CD4-positive, alpha-beta T cell treated with Interleukin-15 for 1 hour (primary cell): ENCODE measurements at places on chromosomes 16 and 17.

DNA sequence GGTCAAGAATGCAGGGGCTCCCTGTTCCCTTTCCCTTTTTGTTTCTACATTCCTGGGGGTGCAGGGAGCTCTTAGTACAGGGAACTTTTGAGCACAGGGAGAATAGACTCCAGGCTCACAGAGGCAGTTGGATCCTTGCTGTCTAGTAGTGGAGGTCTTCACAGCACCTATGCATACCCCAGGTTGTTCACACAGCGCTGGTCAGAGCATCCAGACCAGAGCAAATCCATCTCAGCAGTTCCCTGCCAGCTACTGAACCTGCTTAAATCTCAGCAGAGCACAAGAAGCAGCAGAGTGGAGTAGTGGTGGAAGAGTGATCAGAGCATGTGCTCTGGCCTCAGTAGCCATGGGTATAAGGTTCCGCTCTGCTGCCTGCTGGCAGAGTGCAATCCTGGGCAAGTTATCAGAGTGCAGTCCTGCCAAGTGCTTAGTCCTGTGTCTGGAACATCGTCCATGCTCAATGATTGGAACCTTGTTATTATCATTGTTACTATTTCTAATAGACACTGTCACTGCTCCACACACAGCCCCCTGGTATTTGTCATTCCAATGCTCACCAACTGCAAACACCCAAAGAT lies 220.4 kb downstream of the CBLN1 start:
- DNase-seq, result no peak

DNA sequence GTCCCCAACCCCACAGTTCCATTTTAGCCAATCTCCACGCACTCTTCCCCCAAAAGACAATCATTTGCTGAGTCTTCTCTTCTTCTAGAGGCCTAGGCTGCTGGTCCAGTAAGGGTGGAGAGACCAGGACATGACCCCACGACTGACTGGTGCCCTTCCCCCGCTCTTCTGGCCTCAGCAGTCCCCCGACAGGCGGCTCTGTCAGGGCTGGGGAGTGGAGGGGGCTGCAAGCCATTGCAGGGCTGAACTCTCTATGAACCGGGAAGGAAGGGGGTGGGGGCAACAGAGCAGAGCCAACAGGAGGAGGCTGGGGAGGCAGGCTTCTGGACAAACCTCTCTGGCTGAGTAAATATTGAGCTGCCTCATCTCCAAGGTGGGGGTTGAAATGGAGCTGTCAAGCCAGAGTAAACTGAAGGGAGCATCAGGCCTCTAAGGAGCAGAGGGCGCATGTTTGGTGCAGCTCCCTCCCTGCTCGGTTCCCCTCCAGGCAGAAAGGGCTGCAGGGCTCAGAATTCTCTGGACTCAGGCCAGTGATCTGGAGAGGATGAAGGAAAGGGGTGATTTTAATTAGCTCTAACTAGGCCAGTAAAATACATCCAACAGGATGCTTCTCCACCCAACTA lies 8.7 kb downstream of the HOXB1 start:
- DNase-seq, result no peak

GRCh38 chr17:27157297-27157696 lies 136.6 kb upstream of the WSB1 start:
- DNase-seq, result no peak

DNA sequence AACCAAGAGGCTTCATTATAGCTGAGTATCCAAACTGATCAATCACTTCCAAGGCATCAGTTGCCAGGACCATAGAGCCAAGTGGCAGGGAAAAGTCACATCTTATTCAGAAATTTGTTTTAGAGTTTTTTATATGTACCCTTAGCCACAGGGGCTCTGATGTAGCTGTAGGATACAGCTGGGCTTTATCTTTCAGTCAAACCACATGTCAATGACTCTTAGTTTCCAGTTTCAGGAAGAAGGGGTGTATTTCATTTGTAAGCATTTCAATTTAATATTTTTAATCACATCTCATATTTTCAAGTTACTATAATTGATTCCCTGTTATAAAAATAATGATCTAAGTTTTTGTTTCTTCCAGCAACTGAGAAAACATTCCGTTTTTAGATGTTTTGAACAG lies 2.9 kb upstream of the FLCN start:
- no peak for DNase-seq

- DNase-seq, result no peak
These were observed 22.3 kb downstream of the GJC1 start for GRCh38 chr17:44807817-44808155.

DNA sequence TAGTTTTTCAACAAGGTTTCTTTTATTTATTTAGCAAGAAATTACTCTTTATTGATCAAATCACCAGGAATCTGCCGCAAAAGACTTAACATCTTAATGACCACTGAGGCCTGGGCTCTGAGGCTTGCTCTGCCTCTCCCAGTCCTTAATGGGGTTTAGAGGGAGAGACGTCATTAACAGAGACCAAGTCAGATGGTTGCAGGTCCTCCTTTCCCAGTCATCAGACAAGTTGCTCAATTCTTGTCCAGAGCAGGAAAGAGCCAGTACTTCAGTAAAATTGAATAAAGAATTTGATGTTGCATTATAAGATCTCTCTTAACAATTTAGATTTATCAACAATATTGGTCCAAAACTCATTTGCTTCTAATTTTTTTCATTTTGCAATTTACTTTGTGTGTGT lies 2.0 kb downstream of the SEPHS2 start:
- DNase-seq, result no peak

DNA sequence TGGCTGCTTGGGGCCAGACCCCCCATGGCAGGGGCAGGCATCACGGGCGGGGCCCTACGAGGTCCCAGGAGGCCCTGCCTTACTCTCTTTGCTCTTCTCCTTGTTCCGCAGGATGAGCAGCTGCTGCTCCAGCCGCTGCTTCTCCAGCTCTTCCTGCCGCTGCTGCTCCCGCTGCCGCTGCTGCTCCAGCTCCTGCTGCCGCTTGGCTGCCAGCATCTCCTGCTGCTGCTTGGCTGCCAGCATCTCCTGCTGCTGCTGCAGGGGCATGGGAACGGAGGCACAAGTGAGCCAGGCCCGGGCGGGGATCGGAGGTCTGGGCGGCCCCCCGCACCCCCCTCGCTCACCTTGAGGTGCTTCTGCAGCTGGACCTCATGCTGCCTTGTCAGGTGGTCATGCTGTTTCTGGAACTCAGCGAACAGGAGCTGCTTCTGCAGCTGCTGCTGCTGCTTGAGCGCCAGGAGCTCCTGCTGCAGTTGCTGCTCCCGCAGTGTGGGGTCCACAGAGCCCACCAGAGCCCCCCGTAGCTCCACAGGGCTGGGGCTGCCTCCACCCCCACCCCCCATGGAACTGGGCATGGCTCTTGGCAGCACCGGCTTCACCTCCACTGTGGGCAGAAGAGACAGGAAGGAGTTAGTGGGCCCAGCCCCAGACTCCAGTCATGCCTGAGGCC lies 22.8 kb downstream of the G6PC3 start:
- DNase-seq, result no peak

DNA sequence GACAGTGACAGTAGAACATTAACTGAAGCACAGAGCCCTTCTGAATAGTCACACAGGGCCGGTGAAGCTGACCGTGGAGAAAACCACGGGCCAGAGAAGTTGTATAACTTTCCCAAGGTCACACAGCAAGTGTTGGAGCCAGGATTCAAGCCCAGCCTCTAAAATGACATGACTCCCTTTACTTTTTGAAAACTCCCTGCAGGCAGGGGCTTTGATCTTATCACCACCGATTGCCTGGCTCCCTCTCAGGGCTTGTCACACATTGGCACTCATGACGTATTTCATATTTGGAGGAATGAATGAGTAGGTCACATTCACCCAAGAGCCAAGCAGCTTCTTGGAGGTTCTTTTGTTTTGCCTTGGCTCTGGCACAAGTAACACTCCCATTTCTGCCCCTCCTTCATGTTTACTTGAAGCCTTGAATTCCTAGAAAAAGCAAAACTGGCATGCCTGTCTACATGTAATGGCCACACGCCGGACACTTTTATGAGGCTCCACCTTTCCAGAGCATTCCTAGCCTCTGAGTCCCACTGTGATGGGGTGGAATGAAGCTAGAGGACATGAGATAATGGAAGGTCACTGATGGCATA lies 13.3 kb upstream of the RBBP6 start:
- no peak for DNase-seq

GRCh38 chr16:78091419-78091818 lies 8.0 kb upstream of the WWOX start:
- no peak for DNase-seq

DNA sequence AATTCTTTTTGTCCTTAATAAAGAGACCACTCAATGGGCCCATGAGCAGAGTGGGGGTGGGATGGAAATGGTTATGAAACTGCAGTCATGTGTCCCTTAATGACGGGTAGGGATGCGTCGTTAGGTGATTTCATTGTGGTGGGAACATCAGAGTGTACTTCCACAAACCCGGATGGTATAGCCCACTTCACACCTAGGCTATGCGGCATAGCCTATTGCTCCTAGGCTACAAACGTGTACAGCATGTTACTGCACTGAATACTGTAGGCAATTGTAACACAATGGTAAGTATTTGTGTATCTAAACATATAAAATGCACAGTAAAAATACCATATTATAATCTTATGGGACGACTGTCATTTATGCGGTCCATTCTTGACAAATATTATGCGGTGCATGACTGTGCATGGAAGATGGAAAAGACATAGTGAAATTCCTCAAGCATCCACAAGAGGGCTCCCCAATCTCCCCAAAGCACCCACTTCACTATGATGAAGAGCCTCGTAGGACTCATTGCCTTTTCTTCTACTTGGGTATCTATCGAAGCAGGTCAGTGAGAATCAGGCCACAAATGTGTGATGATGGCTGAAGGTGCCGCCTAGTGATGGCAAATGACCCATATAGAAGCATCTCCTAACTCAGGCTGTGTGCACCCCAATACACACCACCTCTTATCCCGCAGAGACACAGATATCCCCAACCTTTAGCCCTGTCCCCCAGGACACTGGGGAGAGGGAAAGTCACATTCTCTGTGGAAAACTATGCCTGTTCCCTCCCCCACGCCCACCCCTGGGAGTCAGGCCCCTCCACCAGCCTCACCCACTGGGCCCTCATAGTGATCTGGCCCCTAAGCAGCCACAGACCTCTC lies 43.5 kb downstream of the TBX21 start:
- no peak for DNase-seq

GRCh38 chr16:80250381-80250780 lies 290.4 kb upstream of the DYNLRB2 start:
- DNase-seq, result no peak

- DNase-seq, result no peak
These were observed 106.8 kb upstream of the SEC14L1 start for GRCh38 chr17:77033892-77034404.

DNA sequence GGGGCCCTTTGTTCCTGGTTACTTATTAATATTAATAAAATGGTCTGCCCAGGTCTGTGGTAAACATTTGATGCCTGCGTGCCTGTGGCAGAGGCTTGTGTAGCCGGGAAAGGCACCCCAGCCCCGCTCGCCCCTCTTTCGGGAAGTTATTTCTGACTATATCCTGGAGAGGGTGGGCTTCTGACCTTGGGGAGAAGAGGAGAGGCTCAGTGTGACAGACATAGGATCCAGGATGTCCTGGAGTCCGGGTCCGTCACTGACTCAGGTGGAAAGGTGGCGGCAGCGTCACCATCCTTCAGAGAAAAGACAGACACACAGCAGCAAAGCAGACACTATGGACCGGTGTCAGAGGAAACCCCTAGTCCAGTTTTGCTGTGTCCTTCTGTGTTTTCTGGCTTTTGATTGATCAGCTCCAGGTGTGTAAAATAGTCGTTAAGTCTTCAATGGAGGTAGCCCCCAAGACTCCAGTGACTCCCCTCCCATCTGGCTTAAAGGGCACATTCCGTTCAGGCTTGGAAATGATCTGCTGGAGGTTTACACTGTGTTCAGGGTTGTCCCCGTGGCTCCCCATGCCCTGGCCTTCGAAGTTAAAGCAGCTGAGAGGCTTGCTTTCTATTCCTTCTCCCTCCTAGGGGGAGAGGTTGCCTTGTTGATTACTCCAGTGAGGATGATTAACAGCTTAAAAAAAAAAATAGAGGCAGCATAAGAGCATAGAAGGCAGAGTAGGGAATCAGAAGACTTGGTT lies 81.6 kb downstream of the CCDC182 start:
- DNase-seq, result no peak

GRCh38 chr17:72875361-72875760 lies 217.1 kb downstream of the SLC39A11 start:
- DNase-seq, result no peak

GRCh38 chr16:31042866-31043265 lies 9.5 kb downstream of the STX4 start:
- no peak for DNase-seq

- no peak for DNase-seq
These were observed 37.1 kb downstream of the LDHD start for GRCh38 chr16:75079346-75079926.

GRCh38 chr16:85781695-85782370 lies 17.5 kb downstream of the EMC8 start:
- DNase-seq, result no peak

- no peak for DNase-seq
These were observed 24.6 kb upstream of the TEKT3 start for GRCh38 chr17:15366026-15366425.

DNA sequence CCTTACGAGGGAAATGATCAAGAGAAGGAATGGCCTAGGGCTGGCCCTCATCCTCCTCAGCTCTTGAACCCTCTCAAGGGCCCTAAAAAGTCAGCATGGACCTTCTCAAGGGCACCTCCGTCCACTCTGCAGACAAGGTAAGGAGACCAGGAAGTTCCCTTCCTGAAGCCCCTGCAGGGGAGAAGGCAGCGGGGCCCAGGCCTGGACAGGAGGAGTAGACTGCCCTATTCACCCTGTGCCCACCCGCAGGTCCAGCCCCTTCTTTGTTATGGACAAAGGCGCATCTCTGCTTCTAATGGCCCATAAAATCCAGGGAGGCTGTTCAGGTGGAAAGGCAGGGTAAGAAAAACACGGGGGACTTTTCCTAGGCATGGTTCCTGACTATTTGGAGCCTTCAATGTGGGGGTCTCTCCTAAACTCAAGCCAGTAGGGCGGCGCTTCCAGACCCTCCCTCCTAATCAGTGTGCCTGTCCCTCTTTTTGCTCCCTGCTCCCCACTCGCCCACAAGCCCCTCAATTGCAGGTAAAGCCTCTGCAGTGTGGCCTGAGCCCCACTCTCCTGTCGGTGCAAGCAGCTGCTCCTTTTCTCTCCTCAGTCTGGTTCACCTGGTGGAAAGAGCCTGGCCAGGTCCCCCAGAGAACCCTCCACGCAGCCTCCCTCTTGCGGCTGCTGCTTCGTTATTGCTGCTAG lies 28.2 kb downstream of the AXIN2 start:
- DNase-seq, result no peak
